ENCODE measurements at places on chromosomes 4 and X.

GRCh38 chr4:119750771-119751170 is 122.2 kb upstream of the PDE5A start:
- no peak for DNase-seq

DNA sequence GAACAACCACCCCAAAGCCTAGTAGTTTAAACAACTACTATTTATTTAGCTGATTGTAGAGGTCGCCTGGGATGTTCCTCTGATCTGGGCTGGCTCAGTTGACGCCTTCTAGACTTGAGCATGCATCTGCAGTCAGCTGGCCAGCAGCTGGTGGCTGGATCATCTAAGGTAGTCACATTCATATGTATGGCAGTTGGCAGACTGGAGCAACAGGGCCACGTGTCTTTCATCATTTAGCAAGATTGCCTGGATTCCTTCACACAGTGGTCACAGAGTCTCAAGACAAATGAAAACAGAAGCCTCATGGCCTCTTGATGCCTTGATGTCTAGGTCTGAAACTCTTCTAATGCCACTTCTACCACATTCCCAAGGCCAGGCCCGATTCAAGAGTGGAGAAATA is 220.6 kb upstream of the S100G start:
- DNase-seq, result no peak

GRCh38 chr4:184021389-184021788 is 116.3 kb downstream of the STOX2 start:
- no peak for DNase-seq

DNA sequence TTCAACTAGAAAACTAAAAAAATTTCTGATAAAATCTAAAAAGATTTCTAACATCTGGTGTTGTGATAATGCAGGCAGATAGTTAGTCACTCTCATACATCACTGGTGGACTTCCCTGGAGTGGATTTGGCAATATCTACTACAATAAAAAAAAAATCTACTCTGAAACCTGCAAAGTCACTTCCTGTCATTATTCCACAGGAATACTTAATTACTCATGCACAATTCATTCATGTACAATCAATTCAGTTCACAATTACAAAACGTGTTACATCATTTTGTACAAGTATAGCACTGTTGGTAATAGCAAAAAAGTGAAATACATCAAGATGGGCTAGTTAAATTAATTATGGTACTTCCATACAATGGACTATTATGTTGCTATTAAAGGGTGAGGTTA is 16.5 kb upstream of the RHOH start:
- no peak for DNase-seq

GRCh38 chr4:169628579-169628978 is 8.2 kb downstream of the CLCN3 start:
- DNase-seq, result no peak

DNA sequence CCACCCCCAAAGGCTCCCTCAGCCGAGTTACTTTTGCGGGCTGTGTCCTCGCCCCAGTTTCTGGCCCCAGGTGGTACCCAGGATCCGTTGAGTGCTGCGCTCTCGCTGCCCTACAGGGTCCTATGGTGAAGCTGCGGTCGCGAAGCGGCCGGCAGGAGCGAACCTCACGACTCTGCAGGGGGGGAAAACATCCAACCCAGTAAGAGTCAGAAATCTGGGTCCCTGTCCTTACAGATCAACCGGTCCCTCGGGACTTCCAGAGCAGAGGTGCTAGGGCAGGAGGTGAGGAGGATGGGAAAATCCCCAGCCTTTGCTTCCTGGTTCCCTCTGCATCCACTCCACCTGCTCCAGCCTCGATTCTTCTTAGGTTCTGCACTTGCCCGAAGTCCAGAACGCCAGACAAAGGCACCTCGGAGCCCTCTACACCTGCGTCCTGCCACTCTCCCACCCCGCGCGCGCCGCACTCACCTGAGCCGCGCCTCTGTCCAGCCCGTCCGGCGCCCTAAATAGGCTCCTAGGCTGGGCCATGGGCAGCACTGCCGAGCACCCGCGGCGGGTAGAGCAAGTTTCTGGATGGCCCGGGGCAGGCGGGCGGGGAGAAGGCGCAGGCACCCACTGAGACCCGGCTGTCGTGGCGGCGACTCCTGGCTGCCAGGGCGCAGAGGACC is at the start of gene HS3ST1:
HS3ST1 (minus strand) TSS at position 664 of the 668 bp plus-strand sequence. CDS start 28,889 bp downstream, outside the sequence.
- no peak for DNase-seq

- DNase-seq, result no peak
Measured at GRCh38 chrX:915427-916229, 285.0 kb downstream of the SHOX start.

DNA sequence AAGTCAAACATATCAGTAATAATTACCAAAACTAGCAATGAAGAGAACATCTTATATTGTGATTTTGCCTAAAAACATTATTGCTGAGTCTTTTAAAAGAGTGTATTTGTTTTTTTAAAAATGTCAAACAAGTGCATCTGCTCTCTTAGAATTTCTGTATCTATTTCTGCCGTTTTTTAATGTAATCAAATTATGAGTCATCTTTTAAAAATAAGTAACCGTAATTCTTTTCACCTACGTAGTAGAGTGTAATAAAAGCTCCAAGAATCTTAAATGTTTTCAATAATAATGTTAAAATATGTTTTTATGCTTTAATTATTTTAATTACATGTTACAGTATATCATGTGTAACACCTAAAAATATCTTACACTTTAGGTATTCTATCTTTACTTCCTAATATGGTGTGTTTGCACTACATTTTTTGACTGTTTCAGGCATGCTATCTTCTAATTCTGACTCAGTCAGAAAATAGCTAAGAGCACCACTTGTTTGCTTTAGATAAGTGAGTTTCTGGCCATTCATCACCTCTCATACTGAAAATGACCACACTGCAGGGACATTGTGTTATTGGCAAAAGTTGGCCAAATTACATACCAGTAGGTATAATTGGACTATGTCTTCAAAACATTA is 368.5 kb downstream of the PCDH7 start:
- DNase-seq, result no peak

- no peak for DNase-seq
Measured at GRCh38 chr4:143514497-143514896, 995 bp downstream of the SMARCA5 start.

- DNase-seq, result no peak
Measured at GRCh38 chr4:7705593-7705992, 234.1 kb downstream of the AFAP1 start.

- DNase-seq, result no peak
Measured at GRCh38 chr4:15378493-15378892, 49.3 kb upstream of the C1QTNF7 start.

DNA sequence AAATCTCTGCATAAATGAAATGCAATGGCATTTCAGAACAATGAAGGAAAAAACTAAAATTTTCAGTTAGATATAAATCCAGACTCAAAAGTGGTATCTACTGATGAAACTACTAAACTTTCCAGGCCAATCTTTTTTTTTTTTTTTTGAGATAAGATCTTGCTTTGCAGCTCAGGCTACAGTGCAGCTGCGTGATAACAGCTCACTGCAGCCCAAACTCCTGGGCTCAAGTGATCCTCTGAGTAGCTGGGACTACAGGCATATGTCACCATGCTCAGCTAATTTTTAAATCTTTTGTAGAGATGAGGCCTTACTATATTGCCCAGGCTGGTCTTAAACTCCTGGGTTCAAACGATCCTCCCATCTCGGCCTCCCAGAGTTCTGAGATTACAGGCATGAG is 1228.2 kb upstream of the ADGRL3 start:
- DNase-seq, result no peak

DNA sequence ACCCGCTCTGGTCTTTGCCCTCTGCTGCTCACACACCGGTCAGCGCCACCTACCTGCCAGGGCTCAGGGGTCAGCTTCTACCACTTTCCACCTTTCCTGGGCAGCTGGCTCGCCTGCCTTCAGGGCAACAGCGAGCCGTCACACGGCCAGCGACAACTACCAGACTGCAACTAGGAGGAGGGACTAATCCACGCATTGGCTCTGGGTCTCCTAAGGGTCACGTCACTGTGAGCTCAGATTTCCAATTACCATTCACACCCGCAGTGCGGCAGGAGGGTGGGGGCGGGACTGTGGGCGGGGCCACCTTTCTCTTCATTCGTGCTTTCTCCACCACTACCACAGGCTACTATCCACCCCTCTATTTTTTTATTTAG is at the start of gene BEX5:
BEX5 (minus strand) TSS at position 172 of the 374 bp plus-strand sequence. CDS start 1,712 bp downstream, outside the sequence.
- DNase-seq, result peak; percentile 48

DNA sequence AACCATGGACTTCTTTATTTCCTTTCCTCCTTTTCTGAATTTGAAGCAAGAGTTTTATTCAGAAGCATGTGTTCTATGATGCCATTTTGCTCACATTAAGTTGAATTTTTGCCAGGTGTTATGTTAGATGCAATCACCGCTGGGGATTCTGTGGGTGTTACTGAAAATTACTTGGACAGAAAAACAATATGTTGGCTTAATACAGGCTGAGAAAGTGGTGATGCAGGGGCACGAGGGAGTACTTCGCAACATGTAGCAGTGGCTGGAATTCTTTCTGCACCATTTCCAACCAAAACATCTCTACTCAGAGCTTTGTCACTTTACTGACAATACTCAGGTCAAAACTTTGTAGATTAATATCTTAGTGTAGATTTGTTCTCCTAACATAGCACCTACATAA is 109.2 kb upstream of the PCDH18 start:
- DNase-seq, result no peak

Data from activated CD4-positive, alpha-beta T cell treated with anti-CD3 and anti-CD28 coated beads, Interleukin-2, amount 50 U/mL, for 4 hours (primary cell).